ENCODE measurements at places on chromosomes 1 and 21.

DNA sequence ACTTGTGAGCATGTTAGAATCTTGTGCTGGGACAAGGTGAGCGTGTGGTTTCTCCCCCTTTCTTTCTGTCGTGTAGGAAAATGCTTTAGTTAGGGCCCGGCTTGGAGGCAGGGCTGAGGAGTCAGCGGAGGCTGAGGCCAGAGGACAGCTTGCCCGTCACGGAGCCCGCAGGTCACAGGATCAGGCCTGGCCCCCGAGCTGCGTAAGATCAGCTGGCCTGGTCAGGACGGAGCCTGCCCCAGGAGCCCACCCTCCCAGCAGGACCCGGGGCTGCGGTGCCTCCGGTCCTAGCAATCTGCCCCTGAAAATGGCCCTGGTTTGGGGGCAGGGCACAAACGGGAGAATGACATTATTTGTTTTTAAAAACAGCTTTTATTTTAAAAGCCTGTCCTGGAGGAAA is 52.0 kb downstream of the PRDM16 start:
- no peak for DNase-seq

DNA sequence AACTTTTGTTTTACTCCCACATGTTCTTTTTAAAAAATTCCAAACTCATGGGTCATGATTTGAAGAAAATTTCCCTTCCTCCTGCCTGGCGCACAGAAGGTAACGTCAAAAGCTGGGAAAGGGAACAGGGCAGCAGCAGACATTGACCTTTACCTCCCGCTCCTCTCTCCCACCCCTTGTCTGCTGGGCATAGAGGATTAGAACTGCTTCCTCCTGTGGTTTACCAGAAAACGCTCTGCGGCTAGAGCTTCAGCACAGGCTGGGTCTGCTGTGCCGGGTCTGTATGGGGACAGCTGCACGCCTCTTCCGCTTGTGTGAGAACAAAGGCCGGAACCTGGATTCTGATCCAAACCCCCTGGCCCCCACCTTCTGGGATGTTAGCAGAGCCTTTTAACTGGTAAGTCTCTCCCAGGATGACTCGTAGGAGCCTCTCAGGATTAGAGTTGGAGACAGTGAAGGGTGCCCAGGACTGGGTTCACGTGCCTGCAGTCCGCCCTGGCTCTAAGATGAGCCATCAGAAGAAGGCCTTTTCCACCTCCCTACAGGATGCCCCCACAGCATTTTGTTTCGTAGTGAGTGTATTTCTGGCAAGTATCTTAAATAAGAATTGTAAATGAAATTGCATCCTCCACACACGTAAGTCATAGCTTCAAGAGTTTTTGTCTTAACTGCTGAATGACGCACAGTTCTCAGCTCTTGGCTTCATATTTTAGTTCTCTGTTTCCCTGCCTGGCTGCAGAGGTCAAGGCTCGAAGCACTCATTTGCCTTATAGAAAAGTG is 5.2 kb downstream of the H6PD start:
- DNase-seq, result peak; percentile 7

GRCh38 chr1:156664046-156664766 is 13.0 kb downstream of the NES start:
- no peak for DNase-seq

DNA sequence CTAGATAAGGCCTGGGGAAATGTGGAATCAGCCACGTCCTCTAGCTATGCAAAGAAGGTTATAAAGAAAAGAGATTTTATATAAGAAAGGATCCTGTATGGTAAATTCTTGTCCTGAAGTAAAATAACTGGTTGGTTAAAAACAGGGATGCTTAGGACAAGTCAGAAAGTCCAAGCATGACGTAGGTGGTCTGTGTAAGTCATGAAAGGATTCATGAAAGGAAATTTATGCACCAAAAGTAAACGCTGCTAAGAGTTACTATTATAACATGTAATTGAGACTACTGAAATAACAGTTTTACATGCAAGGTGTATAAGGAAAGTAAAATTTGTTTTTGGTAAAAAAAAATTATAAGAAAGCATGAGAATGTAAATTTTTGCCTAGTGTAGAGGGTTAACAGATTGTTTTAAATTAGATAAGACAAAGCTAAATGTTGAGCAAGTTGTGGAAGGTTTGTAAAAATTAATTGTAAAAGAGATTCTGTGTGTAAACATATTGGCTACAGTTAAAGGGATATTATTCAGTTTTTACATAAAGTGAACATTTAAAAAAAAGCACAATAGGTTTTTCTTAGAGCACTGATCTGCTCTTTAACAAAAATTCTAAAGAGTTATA is 43.9 kb downstream of the PIGK start:
- no peak for DNase-seq

DNA sequence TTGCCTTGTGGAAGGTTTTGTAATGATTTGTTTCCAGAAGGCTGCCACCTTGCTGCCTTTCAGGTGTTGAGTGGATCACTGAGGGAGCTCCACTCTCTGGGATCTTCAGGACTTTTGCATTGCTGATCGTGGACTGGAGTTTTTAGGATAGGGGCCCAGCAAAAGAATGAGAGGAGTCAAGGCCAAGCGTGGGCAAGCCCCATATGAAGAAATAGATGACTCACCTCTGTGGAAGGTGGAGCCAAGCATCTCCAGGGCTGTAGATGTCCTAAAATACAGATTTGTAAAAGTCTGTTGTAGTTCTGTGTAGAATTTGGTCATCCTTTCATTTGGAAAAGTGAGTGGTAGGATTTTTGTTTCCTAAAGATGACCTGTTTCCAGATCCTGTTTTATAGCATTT is 67.0 kb downstream of the ST3GAL3 start:
- DNase-seq, result peak; percentile 19

DNA sequence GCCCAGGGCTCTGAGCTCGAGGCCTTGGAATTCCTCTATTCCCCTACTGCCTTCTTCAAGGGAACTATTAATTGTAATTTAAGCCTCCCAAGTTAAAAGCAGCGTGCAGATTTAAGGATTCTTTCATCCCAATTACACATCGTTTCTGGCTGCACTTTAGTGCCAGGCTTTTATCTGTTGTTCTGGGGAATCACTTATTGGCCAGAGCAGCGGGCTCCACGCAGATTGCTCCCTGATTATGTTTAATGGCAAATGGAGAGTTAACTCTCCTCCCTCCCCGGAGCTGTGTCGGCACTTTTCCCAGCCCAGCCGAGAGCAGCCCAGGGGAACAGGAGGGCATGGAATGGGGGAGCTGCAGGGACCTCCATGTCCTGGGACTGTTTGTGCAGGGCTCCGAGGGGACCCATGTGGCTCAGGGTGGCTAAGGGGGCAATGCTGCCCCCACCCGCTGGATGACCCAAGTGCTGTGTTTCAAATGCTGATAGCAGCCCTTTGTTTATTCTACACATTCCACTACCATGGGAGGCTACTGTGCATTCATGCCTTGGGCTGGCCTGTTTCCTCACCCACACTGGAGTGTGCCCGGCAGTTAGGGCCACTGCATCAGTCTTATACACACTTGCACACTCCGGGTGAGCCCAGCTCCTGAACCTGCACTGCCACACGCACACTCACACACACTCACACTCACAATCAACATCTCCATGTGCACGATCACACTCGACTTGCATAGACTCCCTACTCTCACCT is 93.3 kb upstream of the POU3F1 start:
- DNase-seq, result no peak

DNA sequence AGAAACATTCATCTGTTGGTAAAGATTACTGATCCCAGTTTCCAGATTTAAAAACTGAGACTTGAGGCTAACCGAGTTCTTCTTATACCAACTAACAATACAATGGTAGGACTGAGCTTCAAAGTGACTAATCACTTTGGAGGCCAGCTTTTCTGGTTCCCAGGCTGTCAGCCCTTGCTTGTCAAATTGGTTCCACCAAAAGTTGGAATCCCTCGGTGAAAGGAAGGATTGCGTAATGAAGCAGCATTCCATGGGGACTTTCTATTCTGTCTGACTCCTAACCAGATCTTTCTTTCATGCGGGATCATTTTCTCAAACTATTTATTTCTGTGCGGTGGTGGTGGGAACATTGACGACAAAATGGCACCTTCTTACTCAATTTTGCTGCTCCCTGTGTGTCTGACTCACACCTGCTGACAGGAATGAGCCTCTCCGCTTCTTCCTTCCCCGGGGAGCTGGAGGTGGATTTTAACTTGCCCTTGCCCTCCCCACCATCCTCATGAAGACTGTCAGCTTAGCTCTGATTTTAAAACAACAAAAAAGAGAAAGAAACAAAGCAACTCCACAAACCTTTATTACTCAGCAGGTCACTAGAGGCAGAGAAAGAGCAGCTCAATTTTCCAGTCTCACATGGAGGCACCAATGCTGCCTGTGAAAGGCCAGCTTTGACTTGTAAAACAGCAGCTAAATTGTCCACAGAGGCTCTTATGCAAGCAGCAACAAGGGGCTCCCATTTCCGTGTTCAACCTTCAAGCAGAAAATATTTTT is 32.9 kb upstream of the RASAL2 start:
- DNase-seq, result no peak

GRCh38 chr1:26900815-26901511 is 696 bp upstream of the GPATCH3 start:
- no peak for DNase-seq

DNA sequence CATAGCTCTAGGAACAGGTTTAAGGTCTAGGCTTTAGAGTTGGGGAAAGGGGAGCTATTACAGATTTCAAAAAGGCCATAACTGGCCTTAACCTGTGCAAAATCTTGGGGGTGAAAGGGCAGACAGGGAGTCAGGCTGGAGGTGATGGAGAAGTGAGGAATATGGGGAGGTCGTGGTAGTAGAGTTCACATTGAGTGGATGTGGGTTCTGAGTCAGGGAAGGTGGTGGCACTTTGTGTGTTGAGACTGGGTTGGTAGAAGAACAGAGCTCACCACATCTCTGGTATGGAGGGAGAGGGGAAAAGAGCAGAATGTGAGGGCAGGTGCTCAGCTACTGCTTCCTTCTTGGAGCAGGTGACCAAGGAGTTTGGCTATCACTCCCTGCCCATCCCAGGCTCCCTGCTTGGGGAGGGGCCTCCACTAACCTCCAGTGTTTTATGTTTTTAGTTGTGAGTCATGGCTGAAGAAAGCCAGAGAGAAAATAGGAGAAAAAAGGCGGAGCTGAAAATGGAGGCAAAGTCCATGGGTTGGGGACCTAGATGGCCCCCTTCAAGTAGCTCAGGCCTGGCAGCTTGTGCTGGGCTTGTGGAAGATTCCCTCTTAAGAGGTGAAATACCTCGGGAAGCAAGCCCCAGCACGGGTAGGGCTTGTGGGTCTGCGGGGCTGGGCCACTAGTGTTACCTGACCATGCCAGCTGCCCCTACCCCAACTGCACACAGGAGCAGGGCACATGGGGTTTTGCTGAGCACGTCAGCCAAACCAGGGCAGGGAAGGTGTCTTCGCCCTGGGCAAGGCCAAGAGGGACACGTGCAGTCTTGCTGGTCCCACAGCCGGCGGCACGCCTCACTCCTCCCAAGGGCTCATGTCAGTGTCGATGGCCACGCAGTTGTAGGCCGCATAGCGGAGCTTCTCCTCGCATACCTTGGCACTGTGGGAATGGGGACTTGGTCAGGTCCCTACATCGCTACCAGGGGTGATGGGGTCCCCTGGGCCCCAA is 8.2 kb downstream of the HECTD3 start:
- DNase-seq, result no peak

DNA sequence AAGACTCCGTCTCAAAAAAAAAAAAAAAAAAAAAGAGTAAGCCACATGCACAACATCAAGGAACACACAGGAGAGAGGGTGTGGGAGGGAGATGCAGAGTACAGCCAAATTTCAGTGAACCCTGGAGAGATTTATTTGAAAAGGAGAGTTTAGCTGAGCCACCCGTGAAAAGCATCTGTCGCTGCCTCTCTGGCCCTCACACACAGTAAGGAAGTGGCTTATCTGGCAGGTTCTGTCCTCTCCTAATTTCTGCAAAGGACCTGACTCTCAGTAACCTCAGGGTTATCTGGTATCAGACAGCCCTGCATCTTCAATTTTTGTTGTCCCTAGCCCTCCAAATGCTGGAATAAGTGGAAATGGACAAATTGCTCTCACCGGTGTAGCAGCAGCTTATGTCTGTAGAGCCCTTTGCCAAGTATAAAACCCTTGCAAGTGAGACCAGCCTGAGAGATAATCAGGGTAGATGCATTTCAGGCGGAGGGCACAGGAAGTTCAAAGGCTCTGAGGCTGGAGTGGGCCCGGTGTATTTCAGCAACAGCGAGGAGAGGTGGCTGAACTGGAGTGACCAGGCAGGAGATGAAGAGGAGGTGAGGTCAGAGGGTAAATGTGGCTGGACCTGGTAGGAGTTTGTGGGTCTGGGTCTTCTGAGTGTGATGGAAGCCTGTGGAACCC is 16.7 kb upstream of the IL10RB start:
- DNase-seq, result no peak

- no peak for DNase-seq
Measured at GRCh38 chr1:207799989-207800648, 48.3 kb downstream of the CD46 start.

- DNase-seq, result no peak
Measured at GRCh38 chr1:94122201-94122970, 1.4 kb upstream of the ABCA4 start.

DNA sequence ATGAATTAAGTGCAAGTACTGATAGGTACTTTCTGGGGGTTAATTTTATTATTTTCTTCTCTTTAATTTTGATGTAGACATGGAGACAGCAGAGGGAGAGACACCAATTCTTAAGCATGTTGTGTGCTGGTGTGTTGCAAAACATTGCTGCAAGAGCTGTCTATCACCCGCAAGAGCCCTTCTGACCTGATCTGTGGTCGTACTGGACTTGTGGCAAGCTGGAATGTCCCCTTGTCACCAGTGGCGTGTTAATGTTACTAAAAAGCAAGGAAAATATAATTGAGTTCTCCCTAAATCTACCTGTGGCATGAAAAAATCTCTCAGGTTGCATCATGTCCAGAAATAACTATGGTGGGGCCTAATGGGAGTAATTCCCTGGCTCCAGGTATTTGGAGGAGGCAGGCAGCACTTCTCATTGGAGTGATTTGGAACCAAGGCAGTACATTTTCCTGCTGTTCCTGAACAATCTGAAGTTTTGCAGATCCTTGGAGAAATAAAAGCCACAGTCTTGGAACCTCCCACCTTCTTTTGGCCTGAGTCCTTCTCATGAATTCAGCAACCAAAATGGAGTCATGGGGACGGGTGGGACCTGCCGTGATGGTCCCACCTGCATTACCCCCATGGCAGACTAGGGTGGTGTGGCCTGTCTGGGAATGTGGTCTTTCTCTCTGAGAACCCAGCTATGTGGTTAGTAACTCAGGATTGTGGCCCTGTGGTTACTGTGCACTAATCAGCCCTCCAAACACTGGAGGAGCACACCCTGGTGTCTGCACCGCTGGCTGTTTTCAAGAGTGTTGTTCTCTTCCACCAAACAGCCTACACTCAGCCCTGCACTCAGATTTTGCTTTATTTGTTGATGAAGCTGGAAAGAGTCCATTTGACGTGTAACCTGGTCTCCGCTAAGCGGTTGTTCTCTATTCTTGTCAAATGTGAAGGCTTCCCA is 57.4 kb downstream of the GALNT2 start:
- DNase-seq, result no peak

GRCh38 chr1:25065795-25066238 is 135.7 kb upstream of the RUNX3 start:
- no peak for DNase-seq

GRCh38 chr1:175553280-175553679 is 190.1 kb downstream of the TNR start:
- DNase-seq, result no peak

DNA sequence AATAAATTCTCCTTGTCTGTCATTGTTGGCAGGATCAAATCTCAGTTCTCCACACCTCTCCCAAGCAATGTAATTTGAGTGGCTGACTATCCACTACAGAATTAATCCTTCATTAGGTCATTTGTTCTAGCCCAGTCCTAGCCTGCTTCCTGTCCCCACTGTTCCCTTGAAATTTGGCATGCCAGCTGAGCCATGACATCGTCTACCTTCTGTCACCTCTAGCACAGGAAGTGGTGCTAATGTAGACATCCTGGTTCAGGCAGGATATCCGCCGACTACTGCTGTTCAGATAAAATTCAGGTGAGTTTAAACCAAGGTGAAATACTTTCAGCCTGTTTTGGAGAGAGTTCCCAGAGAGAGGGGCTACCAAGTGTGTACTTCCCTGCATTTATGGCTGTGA is 5.9 kb downstream of the CHRM3 start:
- DNase-seq, result no peak
